NCI-H2227 treated with DMSO at 0.1 percent for 48 hours (cell line): ENCODE measurements at places on chromosomes 2 and 18.

GRCh38 chr18:45666006-45666405 is 50.7 kb downstream of the SLC14A2 start:
- no peak for DNase-seq

- DNase-seq: no peak
Measured at GRCh38 chr2:149064856-149065630, 26.5 kb downstream of the LYPD6B start.

DNA sequence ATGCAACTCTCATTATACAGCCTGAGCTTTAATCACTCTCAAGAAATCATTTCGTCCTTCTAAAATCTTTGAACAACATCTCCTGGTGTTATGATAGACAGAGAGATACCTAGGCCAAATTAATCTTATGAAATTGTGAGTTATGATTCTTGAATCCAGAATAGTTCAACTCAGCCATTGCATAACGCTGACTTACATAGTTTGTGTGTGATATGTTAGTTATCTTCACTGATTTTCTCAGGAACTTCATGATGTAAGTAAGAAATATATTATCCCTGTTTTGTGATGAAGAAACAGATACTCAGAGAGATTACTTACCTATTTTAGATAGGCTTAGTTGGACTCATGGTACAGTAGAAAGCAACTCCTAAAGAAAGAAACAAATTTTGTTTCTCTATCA is 684.4 kb downstream of the ZEB2 start:
- no peak for DNase-seq

DNA sequence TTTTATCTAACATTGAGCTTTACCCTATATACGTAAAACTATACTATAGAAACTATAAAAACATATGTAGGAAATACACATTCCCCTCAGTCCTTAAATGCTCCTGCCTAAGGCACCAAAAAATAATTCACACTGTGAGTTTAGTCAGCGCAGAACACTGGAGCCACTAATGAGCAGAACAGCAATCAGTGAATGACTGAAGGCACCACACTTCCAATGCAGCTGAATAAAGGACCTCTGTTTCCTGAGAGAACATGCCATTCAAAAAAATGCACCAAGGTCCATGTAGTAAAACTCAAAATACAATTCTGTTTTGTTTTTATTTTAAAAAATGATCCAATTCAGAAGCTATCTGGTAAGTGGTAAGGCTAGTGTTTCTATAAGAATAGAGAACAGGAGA is 1280.6 kb upstream of the NRXN1 start:
- DNase-seq: no peak

DNA sequence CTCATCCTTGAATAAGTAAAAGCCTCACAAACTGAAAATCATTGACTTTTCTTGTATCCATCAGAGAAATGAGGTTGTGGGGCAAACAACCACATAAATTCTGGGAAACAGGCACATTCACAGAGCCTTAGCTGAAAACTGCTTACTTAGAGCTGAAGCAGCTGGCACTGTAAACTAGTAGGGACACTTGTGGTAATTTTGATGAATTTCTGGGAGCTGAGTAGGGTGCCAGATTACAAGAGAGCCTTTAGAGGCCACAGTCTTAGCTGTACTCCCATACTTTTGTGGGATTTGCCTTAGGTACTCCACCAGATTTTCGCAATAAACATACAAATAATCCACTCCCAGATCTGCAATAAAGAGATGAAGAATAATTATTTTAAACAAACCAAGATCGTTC is 315.2 kb downstream of the TMX3 start:
- no peak for DNase-seq

- DNase-seq: no peak
Measured at GRCh38 chr2:233707940-233708644, 4.6 kb upstream of the UGT1A5 start.

DNA sequence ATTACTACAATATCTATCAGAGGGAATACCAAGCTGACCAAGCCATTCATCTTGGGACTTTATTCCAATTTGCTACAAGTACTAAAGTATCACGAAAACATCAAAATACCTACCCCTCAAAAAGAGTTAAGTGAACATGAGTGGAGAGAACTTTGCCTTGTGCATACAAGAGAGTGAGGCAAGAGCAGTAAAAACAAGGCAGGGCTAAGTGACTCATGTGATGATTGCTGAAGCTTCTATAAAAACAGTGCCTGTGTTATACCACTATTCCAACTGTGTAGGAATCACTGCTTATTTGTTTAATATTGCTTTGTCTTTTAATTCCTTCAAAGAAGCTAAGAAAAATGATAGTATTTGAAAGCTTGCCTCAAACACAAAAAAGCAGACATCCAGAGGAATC is 61.2 kb downstream of the FARSB start:
- no peak for DNase-seq

- DNase-seq: no peak
Measured at GRCh38 chr18:71831039-71831438, 713.1 kb downstream of the CBLN2 start.

DNA sequence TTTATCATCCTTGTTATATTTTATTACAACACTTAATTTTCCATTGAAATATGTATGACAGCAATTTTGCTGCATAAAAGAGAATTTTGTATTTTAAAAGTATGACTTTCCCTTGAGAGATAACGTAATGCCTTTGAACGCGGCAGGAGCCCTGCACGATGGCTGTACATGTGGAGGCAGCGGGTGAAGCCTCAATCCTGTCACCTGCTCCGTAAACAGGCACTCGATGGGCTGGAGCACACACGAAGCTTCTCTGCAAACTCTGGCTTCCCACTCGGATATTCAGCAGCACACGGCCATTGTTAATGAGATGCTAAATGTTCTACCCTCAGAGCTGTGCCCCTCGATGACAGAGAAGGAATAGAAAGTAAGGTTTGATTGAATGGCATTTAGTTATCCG is 184.4 kb downstream of the RTP5 start:
- DNase-seq: no peak

DNA sequence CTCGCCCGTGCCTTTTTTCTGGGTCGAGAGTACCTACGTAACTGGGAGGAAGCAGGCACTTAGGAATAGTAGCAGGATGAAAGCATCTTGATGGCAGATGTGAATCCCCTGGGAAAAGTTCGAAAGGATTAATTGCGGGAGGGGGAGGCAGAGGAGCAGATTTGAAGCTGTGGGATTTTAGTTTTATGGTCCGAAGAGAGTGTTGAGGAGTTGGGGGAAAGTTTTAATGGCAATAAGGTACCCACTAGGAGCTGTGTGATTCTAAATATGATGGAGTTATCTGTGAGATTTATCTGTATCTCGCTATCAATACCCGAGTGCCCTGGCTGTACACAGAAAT is 1.1 kb downstream of the AGFG1 start:
- DNase-seq: peak; percentile 19

- no peak for DNase-seq
Measured at GRCh38 chr2:233831011-233831721, 23.2 kb downstream of the HJURP start.

DNA sequence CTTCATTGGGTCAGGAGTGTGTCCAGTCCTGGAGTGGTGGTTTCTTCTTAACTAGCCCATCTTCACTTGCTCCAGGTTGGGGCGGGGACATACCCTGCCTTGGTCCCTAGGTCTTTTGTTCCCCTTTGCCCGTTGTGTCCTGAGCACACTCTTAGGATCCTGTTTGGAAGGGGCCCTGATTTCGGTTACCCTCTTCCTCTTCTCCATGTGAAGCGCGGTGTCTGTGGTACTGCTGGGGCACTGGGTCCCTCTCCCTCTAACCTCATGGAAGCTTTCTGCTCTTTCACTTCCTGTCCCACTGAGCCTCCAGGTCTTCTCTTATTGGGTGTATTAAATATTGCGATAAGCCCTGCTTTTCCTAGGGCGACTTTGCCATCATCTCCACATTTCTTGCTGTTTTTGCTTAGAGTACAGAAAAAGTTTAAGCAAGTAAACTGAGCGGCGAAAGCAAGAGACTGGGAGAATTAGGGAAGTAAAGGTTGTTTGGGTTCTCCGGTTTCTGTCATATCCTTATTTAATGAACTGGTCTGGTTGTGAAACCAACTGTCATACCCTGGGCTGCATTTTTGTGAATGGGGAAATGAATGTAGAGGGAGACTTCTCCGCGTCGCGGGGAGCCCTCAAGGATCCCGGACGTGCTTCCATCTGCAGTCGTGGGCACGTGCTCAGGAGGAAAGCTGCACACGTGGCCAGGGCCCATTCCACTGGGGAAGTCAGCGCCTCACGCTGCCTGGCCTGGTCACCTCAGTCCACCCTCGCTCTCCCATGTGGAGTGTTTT is 73.8 kb upstream of the B3GNT7 start:
- DNase-seq: no peak

DNA sequence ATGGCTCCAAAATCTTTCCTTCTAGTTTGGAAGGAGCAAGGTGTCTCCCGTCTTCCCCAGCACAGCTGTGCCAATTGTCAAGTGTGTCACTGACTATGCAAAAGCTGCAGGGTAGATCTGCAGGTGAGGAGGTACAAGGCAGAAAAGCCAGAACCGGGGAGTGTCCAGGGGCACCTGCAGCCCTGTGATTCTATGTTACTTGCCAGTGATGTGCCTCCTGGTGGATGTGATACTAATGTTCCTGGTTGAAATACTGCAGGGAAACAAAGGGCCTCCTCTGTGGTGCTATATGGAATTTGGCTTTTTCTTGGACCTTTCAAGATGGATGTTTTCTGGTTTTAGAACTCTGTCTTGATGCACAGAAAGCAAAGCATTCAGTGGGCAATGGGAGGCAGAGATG is 80.3 kb downstream of the ST6GAL2 start:
- DNase-seq: no peak

DNA sequence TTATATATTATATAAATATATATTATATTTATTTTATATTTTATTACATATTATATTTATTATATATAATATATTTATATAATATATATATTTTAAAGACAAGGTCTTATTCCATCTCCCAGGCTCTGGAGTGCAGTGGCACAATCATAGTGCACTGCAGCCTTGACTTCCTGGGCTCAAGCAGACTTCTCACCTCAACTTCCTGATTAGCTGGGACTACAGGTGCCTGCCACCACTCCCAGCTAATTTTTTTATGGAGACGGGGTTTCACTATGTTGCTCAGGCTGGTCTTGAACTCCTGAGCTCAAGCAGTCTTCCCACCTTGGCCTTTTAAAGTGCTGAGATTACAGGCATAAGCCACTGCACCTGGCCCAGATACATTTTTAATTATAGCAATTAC is 110.0 kb downstream of the PHLPP1 start:
- DNase-seq: no peak

GRCh38 chr2:223877721-223878410 is 40.5 kb upstream of the AP1S3 start:
- DNase-seq: no peak

DNA sequence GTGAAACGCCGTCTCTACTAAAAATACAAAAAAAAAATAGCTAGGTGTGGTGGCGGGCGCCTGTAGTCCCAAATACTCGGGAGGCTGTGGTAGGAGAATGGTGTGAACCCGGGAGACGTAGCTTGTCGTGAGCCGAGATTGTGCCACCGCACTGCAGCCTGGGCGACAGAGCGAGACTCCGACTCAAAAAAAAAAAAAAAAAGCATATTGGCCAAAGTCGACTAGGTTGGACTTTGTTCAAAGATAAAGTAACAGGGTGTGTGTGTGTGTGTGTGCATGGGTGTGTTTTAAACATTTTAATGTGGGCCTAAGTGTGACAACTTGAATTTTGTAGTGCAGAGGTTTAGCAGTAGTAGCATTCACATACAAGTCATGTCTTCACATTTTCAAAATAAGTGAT is 11.7 kb downstream of the GEMIN6 start:
- no peak for DNase-seq
